Fibroblast of pulmonary artery (primary cell): ENCODE measurements at places on chromosomes 7 and 10.

GRCh38 chr7:7529328-7529727, 6.3 kb downstream of the COL28A1 start:
- no peak for DNase-seq

GRCh38 chr7:142584765-142585164, 164.5 kb upstream of the PRSS1 start:
- peak; percentile 43 for DNase-seq

DNA sequence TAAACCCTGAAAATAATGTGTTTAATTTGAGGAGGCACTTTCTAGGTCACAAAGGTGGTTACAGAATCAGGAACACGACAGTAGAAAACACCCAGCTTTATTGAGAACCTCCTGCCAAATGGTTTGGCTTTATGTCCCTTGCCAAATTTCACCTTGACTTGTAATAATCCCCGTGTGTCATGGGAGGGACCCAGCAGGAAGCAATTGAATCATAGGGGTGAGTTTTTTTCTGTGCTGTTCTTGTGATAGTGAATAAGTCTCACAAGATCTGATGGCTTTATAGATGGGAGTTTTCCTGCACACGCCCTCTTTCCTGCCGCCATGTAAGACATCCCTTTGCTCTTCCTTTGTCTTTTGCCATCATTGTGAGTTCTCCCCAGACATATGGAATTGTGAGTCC, 193.8 kb upstream of the KLF6 start:
- DNase-seq = no peak

DNA sequence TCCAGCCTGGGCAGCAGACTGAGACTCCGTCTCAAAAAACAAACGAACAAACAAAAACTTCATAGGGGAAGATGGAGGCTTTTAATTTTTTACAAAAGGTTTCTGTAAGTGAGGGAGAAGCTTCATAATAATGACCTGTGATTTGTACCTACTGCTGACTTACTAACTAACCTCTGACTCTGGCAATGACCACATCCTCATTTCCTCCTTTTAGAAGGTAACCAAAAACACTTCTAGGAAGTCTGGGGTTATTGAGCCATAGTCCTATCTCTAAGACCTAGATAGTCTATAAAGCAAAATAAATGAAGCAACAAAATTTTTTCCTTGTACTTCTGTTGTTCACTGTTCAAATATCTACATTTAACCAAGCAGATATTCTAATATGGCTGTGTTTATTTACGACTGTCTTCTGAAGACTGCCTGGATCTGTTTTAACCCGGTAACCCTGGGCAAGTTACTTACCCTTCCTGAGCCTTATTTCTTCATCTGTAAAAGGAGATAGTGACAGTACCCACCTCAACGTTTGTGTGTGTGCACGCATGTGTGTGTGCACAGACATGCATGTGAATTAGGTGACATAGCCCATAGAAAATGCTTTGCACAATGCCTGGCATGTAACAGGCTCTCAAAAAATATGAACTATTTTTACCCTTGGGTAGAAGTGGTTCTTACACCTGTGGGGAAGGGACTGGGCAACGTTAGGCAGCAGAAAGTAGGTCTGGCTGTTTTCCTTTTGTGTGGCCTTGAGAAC, 30.8 kb upstream of the SMNDC1 start:
- DNase-seq = no peak

- no peak for DNase-seq
Measured at GRCh38 chr10:103847909-103848468, 7.4 kb downstream of the SH3PXD2A start.

DNA sequence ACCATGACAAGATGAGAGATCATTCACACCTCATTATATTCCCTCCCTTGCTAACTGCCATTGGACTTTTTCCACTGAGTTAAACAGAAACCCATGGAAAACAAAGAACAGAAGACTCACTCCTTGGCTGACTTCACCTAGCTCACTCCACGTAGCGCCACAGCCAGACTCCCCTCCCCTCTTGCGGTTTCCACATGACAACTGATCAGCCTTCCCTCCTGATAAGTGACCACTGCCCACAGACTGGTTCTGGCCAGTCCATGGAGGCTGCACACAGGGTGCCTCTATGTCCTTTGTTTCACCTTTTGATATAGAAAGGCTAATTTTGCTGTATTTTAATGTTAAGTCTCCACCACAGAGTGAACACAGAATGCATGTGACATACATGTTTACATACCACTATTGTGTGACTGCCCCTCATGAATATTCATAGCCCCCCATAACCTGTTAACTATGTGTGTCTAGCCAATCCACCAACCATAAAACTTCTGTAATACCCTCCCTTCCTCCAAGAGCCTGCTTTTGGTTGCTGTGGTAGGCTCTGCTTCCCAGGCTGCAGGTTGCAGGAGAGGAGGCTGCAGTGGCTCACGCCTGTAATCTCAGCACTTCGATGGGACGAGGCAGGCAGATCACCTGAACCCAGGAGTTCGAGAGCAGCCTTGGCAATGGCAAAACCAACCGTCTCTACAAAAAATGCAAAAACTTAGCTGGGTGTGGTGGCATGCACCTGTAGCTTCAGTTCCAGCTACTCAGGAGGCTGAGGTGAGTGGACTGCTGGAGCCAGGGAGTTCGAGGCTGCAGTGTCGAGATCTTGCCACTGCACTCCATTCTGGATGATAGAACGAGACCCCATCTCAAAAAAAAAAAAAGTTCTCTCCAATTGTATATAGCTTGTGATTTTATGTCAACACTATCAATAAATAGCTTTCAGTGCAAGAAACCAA, 10.0 kb upstream of the IFIT5 start:
- peak; percentile 58 for DNase-seq

- no peak for DNase-seq
Measured at GRCh38 chr10:107341281-107341680, 176.8 kb upstream of the SORCS1 start.

- no peak for DNase-seq
Measured at GRCh38 chr10:70254778-70255328, 21.6 kb upstream of the PPA1 start.

GRCh38 chr10:88281592-88282347, 301.3 kb downstream of the RNLS start:
- peak; percentile 90 for DNase-seq

DNA sequence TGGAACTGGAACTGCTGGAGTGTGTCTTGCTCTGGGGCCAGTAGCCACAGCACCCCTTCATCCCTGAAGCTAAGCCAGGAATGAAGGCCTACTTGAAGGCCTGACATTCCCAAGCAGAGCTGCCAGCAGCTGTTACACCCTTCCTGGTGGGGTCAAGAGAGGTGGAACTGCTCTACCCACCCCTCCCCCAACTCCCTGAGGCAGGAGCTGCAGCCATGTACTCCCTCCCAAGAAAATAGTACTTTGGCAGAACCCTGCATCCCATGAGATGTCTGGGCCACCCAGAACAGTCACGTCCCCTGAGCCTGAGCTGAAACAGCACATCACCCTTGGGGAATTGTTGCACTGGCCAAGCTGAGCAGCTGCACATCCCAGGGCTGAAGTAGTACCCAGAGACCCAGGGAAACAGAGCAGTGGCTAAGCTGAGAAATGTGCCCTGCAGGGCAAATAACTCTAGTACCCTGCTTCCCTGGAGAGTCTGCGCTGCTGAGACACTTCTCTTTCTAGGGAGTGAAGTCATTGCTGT, 63.4 kb upstream of the PLA2G12B start:
- peak; percentile 20 for DNase-seq

DNA sequence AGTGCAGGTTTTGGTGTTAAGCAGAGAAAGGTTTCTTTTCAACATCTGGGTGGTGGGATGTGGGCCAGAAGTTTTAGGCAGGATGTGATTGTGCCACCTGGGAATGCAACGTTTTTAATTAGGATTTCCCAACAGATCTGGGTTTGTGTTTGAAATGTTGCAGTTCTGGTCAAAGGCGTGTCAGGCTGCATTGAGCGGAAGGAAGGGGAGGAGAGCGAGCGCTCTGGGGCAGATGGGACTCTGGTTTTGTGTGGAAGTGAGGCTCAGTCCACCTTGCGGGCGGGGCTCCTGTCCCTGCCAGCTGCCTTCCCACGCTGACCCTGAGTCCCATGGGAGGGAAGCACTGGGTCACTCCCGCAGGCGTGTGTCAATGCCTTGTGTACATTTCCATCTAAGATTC, 767.7 kb downstream of the KCNMA1 start:
- no peak for DNase-seq

DNA sequence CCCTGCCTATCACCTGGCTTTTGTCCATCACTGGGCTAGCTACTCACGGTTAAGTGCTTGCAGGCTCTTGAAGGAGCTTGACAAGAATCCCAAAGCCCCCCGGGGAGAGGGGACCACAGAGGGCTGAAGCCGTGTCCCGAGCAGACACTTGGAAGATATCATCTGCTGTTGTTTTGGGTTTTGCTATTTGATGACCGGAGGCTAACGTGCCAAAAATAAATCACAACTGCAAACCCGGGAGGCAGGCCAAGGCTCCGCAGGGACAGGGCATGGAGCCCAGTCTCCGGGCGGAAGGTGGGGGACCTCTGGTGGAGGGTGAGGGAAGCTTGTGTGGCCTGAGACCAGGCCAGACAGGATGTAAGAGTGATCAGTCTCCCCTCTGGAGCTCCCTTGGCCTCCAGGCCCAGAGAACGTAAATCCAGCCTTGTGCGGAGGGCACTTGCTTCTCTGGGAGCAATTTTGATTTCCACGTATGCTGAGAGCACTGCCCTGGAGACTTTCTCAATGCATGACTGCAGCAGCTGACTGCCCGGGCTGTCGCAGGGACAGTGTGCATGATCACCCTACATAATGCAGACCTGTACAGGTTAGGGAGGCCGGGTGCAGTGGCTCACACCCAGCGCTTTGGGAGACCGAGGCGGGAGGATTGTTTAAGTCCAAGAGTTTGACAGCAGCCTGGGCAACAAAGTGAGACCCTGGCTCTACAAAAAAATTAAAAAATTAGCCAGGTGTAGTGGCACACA, at the start of gene PHKG1:
PHKG1 (minus strand) TSS at position 164 of the 743 bp plus-strand sequence. CDS start 4,011 bp downstream, outside the sequence.
- DNase-seq = peak; percentile 87

DNA sequence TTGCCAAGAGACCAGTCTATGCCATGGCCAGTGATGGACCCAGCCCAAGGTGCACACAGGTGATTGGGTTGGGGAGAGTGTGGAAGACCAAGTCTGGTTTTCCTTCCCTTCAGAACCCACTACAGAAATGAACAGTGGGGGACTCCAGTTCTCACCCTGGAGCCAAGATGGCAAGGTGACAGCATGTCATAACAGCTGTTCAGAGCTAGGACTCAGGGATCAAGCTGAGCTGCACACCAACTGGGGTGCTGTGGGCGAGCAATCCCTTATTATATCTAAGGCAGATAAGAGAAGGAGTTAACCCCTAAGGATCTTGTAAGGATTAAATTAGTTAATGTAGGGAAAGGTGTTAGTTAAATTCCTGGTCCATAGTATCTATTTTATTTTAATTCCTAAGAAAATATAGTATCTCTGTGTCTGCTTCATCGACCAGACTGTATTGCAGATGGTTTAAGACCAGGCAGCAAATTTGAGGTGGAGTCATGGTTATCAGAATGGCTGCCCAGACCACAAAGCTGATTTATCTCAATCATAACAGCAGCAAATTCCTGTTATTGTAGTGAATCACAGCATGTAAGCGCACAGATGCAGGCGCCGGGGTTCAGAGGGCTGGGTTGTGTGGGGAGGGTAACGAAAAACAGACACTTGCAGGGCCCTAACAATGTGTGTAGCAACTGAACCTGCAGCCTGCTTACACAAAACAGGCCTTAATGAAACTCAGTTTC, 208.7 kb upstream of the ZNF32 start:
- DNase-seq = peak; percentile 91

GRCh38 chr10:97196223-97197029, 10.7 kb upstream of the SLIT1 start:
- peak; percentile 46 for DNase-seq

DNA sequence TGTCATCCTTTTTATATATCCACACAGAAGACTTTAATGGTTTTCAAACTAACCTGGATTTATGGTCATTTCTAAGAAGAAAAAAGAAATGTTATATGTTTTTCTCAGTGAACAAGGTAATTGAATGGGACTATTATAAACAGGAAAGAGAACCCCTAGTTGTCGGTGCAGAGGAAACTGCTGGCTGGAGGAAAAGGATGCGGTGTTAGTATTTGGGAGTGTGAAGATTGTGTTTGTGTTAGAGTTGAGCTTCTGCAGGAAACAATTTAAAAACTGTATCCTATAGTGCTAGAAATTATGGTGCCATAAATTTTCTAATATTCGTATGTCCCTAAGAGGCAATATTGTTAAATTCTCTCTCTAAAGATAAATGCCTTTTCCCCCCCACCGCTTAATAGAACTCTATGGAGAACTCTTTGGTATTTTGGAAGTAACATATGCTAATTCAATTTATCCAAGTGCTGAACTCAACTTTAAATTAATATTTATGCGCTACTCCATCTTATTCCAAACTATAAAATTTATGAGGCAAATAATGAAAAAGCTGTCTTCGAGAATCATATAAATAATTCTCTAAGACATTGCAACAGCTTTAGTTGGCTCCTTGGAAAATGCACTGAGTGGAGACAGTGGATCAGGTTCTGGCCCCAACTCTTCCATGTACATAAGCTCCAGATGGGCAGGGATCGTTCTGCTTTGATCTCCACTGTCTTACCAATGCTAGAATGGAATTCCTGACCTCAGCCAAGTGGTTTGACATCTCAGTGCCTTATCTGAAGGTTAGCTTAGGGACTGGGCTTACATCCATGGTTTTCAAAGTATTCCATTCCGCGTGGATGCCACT, 5.6 kb downstream of the BZW2 start:
- no peak for DNase-seq

DNA sequence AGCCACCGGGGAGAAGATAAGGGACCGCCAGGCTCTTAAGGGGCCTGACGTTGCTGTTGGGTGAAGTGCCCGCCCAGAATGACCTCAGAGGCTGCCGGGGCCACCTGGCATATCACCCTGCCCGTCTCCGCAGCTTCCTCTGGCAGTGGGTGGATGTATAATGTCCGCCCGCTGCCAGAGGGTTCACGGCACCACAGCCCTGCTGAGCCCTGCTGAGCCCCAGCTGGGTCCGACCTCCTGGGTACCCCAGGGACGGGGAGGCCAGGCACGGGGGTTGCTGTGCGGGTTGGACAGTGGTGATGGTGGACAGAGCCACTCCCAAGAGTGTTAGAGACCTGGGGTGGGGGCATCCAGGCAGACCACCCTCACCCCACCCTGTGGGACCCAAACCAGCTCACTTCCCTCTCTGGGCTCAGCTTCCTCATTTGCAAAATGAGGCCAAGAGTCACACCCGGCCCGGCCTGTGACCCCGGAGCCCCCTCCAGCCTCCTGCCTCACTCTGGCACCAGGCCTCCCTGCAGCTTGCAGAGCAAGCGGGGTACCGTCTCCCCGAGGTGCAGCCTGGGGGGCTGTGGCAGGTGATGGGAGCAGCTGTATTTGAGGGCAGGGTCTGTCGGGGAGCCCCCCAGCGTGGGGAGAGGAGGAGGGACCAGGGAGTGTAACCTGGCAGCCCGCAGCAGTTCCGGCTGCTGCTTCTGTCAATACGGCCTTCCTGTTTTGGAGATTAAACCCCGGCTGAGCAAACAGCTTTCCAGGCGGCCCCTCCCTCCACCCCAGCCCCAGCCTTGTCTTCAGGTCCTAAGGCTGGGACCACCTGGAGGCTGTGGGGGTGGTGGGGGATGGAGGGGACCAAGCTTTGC, 8.4 kb upstream of the LFNG start:
- DNase-seq = no peak
